ENCODE measurements at places on chromosomes 4 and X.

- peak; percentile 53 for DNase-seq
These were observed 100.5 kb downstream of the CLNK start for GRCh38 chr4:10584042-10584441.

GRCh38 chr4:14131335-14131734, 503.8 kb upstream of the BOD1L1 start:
- DNase-seq: no peak

- DNase-seq: no peak
These were observed 165.1 kb downstream of the AFAP1 start for GRCh38 chr4:7774301-7775294.

DNA sequence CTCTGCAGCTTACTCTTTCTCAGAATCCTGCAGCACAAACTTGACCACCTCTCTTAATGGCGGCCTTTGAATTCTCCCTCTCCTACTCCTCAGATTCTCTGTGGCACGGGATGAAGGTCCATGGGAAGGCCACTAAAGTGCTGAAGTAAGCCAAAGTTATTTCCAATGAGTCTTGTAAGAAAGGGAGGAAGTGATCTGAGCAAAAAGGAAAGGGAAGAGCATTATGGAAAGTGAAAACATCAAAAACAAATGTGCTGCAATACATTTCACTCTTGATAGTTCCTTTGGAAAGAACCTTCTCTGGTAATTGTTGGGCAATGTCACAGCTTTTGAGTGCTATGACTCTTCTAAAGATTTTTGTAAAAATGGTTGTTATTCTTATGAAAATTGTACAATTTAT, 54.3 kb upstream of the CAMK2D start:
- no peak for DNase-seq

DNA sequence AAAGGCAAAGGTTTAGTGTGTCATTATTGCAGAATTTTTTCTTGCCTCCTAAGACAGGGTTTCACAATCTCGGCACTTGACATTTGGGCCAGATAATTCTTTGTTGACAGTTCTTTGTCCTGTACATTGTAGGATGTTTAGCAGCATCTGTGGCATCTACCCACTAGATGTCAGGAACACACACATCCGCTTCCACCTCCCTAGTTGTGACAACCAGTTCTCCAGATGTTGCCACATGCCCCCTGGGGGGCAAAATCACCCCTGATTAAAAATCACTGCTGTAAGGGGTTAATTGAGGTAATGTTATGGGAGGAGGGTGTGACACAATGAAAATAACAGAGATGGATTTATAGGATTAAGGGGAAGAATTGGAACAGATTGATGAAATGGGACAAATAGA, 75.3 kb downstream of the HMGB2 start:
- no peak for DNase-seq

DNA sequence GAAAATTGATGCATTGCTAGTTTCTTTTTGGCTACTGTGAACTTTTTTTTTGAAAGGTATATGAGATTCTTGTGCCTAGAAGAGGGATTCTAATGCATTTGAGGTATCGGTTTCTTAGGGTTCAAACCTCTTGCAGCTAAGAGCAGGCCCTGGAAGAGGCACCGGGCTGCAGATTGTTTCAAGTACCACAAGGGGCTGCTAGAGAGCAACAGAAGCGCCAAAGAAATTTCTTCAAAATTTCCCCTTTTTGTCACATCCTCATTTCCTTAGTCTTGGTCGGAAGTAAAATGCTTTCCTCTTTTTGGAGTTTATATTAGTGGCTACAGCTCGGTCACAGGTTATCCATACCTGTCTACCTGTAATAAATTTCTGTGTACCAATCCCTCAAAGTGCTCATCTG, 89.8 kb downstream of the PDGFRA start:
- DNase-seq: peak; percentile 11

DNA sequence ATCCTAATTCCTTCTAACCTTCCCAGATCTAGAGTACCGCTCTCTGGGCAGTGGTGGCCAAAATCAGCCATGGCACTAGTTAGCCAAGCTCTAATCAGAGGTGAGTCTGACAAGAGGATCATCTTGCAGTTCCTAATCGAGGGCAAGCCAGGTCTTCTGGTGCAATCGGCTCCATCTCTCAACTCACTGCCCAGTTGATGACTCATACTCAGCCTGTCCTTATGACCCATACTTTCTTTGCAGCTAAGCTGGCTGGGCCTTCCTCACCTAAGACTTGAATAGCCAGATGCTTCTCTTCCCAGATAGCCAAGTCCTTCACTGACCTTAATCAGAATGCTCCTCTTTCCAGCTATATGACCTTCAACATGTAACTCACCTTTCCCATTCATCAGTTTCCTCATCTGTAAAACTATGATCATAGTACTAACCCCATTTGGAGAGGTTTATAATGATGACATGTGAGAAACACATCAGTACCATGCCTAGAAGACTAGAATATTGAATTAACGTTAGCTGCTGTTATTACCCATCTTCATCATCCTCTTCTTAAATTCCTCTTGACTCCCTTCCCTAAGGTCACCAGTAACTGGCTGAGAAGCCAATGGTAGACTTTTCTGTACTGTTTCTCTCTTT, 57.1 kb downstream of the RELL1 start:
- peak; percentile 33 for DNase-seq

- DNase-seq: peak; percentile 4
These were observed 694.5 kb upstream of the SLIT2 start for GRCh38 chr4:19557161-19557560.

DNA sequence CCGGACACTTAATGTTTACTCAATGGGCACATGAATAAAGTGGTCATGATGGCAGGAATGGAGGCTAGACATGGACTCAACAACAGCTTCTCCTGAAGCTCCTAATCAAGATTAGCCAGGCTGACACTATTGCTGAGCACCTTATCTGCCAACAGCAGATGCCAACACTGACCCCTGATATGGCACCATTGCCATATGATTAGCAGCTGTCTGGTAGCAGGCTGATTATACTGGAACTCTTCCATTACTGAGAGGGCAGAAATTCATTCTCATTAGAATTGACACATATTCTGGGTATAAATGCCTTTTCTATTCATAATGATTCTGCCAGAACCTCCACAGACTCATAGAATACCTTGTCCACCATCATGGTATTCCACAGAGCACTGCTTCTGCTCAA, 18.4 kb upstream of the AFF1 start:
- DNase-seq: no peak

DNA sequence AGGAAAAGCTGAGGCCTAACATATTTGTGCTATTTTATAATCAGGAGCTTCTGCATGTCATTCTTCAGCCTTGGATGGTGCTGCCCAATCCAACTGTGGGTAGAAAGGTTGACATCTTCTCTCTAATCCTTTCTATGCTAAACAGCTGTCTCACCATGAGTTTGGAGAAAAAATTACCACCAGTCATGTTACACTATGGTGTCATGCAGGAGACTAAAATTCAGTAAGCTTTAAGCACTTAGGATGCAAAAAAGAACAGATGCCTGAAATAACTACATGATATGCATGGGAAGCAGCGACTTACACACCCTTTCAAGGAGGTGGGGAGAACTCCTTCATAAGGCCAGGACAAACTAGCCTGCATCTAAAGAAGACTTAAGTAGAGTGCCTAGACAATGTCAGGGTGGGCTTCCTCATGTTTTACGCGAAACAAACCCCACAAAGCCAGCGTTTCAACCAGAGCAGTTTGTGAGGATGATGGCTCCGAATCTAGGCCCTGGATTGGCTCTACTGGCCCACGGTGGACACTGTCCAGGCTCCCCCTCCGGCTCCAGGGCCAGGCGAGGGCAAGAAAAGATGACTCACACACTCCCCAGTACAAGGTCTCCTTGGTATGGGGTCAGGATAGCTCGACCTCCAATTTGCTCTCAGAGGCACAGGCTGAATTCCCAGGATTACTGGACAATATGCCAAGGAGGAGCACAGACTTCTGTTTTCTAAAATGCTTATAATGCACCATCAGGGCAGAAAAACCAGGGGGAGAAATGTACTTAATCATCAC, 45.1 kb downstream of the STX18 start:
- no peak for DNase-seq

- DNase-seq: peak; percentile 10
These were observed 108.4 kb downstream of the DOCK11 start for GRCh38 chrX:118603981-118604380.

- DNase-seq: no peak
These were observed 16.0 kb downstream of the ARSD start for GRCh38 chrX:2913118-2913517.

DNA sequence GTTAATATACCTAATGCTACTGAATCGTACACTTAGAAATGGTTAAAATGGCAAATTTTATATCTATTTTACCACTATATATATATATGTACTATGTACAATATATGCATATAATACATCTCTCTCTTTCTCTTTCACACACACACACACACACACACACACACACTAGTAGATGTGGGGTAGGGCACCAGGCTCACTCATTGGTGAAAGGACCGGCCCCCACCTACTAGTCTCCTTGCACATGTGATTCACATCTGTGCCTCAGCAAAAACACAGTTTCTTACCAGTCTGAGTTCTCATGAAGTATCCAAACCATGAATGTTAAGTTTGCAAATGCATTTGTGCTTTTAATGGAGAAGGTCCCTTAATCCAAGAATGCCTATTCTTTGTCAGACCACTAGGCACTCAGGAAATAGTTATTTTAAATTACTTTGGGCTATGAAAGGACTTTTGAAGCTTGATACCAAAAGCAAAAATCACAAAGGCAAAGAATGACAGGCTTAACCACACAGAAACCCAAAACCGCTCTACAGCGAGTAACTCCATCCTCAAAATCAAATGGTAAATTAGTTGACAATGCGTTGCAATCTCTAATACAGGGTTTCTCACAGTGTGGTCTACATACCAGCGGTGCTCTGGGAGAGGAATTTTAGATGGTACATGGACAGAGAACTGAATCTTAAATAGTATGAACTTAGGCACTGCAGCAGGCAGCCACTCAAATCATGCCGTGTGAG, 5.8 kb downstream of the TSC22D3 start:
- no peak for DNase-seq

DNA sequence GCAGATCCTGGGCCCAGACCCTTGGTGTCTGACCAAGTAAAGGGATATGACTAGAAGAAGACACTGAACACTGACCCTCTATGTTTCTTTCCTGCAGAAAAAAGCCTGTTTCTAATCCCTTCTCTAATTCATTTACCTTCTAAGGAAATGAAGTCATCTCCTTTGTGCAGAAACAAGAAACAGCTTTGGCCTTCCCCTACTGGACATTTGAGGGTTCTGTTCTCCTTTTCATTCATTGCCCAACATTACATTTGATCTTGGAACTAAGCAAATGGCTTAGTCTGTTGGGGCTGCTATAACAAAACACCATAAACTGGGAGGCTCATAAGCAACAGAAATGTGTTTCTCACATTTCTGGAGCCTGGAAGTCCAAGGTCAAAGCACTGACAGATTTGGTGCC, 20.0 kb downstream of the HCCS start:
- no peak for DNase-seq

DNA sequence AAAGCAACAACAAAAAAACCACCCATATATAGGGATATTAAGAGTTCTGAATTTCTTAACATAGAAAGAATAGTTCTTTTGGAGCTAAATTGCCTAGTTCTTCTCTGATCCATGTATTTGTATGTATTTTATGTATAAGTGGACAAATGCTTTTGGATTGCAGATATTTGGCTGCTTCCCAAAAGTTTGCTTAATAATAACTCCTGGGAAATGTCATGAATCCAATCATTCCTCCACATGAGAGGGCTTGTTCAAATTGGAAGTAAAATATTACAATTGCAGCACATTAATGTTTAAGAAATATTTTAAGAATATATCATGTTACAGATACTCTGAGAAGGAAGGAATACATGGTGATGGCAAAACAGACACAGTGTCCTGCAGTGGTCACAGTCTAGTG, 71.5 kb upstream of the PAGE3 start:
- DNase-seq: no peak

- no peak for DNase-seq
These were observed 16.6 kb upstream of the GTPBP6 start for GRCh38 chrX:334971-335757.

DNA sequence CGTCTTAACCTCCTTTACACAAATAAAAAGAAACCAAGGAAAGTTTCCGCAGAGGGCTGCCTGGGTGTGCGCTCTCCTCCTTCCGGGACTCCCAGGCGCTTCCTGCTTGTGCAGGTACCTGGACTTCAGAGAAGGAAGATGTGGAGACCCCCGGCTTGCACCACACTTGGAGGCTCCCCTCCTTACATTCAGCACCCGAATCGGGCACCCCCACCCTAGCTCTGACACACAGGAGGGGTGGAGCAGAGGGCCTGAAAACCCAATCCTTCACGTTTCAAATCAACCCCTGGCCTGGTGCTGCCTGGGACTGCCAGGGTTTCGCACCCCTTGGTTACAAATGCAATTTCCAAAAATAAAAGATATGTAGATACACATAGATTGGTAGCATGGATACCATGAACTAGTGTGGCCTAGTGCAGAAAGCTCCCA, 3.1 kb downstream of the NKX3-2 start:
- DNase-seq: no peak

GRCh38 chr4:168483811-168484210, 3.5 kb upstream of the DDX60L start:
- no peak for DNase-seq

GRCh38 chr4:162151850-162152249, 11.9 kb downstream of the FSTL5 start:
- no peak for DNase-seq

DNA sequence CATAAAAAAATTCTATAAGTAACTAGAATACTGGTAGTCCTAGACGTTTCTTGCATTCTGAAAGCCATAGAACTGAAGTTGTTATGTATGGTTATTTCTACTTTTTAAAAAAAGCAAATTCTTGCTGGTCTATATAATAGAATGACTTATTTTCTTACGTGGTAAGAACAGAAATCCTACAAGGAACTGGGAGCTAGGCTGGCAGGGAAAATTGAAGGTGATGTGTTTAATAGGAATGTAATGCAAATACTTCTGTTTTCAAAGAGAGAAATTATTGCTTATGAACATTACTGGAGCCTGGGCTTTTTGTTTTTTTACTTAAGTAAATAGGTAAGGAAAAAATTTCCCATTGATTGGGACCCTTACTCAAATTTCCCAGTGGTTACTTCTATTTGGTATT, 8.9 kb downstream of the CCNA2 start:
- no peak for DNase-seq

DNA sequence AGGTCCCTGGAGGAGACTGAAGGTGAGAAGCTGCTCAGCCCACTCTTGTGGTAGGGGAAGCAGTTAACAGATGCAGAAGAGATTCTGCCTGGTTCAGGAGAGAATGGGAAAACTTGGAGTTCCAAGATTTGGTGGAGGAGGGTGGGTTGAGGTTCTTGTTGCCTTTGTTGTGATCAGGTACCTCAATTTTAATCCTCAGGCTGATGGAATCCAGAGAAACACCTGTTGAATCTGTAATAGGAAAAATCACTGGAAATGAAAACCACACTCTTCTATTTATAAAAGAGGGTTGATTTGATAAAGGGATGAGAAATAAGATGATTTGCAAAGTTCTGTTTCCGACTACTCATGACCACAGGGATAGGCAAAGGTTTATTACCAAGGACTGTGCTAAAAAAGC, 132.1 kb downstream of the EDA start:
- DNase-seq: no peak
